ENCODE measurements at places on chromosomes 6 and 20.
A peak's percentile ranks its signal among the peaks of the same experiment; 100 is the strongest.

- H3K27ac ChIP-seq = no peak overlapping the region
- no peak overlapping the region for H3K4me3 ChIP-seq
- DNase-seq = no peak
- H3K27me3 ChIP-seq = no peaks in the 10 kb centered on the region
- no peaks in the 10 kb centered on the region for H3K4me1 ChIP-seq
Measured at GRCh38 chr20:37502654-37503053, 18.4 kb upstream of the NNAT start.

GRCh38 chr6:97459986-97460385 is 177.0 kb upstream of the MMS22L start:
- H3K4me3 ChIP-seq = no peak overlapping the region
- no peak for DNase-seq
- no peak overlapping the region for H3K27ac ChIP-seq

DNA sequence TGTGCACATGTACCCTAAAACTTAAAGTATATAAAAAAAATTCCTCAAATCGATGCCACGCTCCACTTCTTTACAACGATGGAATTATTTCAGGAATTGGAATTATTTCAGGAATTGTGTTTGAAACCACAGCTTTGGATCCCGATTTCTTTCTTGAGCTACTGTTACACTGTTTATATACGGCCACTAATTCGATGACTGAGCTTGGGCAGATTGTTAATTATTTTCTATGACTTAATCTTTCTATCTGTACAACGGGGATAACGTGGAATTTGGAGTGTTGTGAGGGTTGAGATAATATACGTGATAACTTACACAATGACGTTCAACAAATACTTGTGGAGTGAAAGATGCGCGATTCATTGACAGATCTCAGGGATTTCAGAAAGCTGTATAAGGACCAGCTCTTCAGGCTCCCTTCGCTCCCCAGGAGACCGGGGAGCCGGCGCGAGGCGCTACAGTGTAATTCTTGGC is 171.3 kb downstream of the SLC16A10 start:
- no peak for DNase-seq
- H3K4me3 ChIP-seq = peak overlapping the region; percentile 80
- no peaks in the 10 kb centered on the region for H3K27me3 ChIP-seq

GRCh38 chr20:52039790-52040189 is 151.8 kb downstream of the ZFP64 start:
- H3K27me3 ChIP-seq = no peaks in the 10 kb centered on the region
- H3K4me1 ChIP-seq = no peaks in the 10 kb centered on the region
- no peak overlapping the region for H3K4me3 ChIP-seq
- no peaks in the 10 kb centered on the region for H3K36me3 ChIP-seq
